ENCODE measurements at places on chromosomes 16 and 17.
A peak's percentile ranks its signal among the peaks of the same experiment; 100 is the strongest.

DNA sequence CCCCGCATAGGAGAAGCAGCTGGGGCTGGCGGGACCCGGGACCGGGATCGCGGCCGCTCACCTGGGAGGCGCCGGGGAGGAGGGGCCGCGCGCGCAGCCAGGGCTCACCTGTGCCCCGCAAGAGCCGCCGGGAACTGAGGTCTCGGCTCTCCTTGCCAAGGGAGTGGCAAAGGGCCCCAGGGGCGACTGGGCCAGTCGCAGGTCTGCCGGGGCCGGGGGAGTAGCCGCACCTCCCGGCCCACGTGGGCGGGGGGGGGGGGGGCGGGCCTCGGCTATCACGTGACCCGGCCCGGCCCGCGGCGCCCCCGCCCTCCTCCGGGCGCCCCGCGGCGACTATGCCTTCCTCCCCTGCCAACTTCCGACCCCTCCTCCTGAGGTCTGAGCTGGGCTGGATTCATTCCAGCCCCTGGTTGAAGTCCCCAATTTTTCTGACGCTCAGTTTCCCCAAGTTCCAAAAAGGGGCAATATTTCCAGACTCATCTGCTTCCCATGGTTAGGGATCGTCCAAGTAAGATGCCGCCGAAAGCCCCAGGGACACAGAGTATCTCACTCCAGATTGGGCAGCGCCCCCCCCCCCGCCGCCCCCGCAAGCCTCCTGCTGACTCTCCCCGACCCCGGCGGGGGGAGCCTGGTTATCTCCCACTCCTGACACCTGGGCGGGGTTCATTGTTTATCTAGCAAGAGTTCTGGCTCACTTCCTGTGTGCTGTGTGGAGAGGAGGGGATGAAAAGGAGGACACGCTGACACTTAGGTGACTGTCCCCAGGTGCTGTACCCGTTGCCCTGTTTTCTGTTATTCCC is at the start of gene TMC6:
Gene TMC6, minus strand, starts transcription at position 205 of the 800 bp plus-strand sequence. CDS start 1,923 bp downstream, outside the sequence.
- peak; percentile 77 for DNase-seq

DNA sequence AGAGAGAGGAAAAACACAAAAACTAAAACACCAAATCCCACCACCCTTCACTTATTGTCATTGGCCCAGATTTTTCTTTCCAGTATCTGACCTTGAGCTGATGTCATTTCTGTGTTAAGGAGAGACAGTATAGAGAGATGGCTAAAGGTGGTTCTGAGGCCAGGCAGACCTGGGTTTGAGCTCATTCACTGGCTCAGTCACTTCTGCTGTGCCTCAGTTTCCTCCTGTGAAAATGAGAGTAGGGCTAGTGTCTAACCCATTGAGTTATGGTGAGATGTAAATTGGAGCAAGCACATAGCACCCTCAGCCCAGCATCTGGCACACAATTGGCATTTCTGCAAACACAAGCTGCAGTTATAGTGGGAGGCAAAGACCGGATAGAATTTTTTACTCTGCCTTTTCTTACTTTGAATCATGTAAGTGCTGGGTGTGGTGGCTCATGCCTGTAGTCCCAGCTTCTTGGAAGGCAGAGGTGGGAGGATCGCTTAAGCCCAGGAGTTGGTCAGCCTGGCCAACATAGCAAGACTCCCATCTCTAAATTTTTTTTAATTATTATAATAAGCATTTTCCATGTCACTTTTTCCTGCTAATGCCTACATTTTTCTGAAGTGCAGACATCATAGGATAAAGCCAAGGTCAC is 6.4 kb upstream of the KIFC3 start:
- no peak for DNase-seq

DNA sequence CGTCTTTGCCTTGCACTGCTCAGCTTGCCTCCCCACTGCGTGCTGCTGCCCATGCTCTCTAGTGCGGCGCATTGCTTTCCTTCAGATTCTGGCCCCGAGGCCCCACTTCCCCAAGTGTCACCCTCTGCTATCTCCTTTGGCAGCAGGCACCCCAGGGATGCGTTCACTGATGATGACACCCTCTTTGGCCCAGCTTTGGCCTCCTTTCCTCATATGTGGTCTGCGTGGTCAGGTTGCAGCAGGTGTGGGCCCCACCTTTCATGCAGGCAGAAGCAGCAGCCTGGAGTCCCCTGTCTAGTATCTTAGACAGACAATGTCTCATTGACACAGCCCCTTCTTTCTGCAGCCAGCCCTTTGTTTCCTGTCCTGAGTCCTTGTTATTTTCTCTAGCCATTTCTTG is 4.8 kb upstream of the CCL3 start:
- DNase-seq = no peak

DNA sequence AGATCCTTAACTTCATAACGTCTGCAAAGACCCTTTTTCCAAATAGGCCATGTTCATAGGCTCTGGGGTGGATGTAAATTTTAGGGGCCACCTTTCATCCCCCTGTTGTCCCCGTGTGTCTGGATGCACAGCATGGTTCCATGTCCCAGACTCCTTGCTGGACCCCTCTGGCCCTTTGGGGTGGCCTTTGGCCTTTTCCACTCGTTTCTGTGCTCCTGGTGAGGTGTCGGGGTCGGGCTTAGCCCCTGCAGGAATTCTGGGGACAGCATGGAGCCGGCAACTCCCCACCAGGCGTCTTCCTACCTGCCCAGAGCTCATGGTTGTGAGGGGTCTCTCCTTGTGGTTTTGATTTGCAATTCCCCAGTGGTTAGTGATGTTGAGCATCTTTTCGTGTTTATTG is 183.5 kb downstream of the SEC14L1 start:
- no peak for DNase-seq

- no peak for DNase-seq
These were observed 390 bp downstream of the MNT start for GRCh38 chr17:2400474-2400866.

DNA sequence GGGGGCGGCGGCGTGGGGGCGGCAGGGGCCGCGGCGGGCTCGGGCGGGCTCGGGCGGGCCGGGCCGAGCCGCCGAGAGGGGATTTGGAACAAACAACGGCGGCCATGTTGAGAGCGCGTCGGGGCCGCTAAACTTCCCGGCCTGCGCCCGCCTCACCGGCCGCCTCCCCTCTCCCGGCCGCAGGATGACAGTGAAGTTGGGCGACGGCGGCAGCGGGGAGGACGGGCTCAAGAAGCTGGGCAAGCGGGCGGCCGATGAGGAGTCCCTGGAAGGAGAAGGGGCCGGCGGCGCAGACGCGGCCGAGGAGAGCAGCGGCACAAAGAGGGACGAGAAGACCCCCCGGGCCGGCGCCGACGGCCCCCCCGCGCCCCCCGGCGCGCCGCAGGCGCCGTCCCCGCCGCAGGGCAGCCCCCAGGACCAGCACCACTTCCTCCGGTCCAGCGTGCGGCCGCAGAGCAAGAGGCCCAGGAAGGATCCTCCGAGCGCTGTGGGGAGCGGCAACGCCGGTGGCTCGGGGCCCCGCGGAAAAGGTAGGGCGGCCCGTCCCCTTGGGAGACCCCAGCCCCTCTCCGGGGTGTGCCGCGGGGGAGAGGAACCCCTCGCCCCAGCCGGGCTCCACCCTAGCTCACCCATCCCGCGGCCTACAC is 2.4 kb downstream of the CRAMP1 start:
- DNase-seq = no peak

- DNase-seq = no peak
These were observed 582.6 kb upstream of the CDH5 start for GRCh38 chr16:65783709-65784474.

DNA sequence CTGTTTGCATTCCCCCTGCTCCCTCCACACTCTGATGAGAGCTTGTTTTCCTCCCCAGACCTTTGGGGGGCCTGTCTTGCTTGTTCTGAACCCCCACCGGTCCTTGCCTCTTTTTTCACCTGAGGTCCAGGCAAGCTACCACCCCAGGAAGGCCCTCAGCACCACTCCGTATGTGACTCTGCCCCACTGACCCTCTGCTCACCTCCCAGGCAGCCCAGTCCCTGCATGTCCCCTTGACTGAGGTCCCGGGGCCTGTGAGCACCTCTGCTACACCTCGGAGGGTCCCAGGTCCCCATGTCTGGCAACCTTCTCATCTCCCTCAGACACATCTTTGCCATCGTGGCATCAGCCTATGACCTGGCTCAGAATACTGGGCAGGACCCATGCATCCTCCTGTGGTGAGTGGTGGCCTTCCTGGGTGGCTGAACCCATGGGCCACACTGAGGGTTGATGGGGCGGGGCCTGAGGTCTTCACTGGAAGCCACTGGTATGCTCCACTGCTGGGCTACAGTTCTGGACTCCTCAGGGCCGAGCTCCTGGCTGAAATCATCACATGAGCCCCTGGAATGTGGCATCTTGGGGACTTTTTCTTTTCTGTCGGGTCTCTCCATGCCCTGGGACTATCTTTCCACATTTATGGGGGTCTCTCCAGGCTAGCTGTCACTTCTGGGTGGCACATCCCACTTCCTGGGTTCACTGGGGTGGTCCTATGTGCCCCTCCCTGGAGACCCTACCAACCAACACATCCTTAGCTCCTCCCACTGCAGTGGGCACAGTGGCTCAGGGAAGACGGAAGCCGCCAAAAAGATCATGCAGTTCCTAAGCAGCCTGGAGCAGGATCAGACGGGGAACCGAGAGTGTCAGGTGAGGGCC is 3.5 kb downstream of the MYO15B start:
- DNase-seq = no peak

DNA sequence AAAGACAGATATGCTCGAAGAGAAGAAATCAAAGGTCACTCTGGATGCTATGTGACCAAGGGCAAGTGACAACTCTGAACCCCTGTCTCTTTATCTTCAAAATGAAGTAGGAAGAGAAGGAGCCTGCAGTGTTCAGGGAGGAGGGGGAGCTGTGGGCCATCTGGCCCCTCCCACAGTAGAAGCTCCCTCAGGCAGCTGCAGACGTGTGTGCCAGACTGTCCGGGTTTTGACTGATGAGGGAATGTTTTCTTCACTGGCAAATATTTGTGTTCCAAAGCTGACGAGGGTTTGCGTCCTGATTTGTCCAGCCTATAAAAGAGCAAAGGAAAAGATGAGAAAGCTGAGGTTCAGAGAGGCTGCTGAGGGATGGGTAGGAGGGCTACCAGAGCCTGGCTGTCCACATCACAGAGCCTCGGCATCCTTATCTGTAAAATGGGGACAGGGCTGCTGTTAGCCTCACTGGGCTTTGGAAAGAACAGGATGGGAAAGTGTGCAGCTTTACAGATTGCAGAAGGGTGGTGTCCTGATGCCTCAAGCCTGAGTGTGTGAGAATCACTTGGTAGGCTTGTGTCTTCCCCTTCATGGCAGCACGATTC is 1.8 kb upstream of the GINS2 start:
- no peak for DNase-seq

- no peak for DNase-seq
These were observed 263.4 kb downstream of the BCAS3 start for GRCh38 chr17:60941028-60941427.

DNA sequence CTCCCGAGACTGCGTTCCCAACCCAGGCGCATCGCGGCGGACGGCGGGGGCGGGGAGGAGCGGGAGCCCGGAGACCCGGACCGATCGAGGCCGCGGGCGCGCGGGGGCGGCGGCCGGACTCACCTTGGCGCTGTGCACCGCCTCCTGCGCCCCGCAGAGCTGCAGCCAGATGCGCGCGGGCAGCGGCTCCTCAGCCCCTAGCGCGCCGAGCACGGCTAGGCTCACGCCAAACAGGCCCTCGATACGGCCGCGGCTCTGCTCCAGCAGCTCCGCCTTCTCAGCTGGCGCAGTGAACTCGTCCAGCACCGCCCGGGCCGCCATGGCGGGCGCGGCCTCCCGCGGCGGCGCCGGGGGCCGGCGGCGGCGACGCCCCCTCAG is 339 bp downstream of the N4BP1 start:
- DNase-seq = no peak

- DNase-seq = no peak
These were observed 197.2 kb downstream of the RGS9 start for GRCh38 chr17:65334406-65334805.

GRCh38 chr17:6096201-6097004 is 26.2 kb downstream of the WSCD1 start:
- DNase-seq = no peak

- no peak for DNase-seq
These were observed 20.7 kb upstream of the NAGS start for GRCh38 chr17:43983515-43984411.

- no peak for DNase-seq
These were observed 80.0 kb upstream of the CDH5 start for GRCh38 chr16:66286527-66286926.

DNA sequence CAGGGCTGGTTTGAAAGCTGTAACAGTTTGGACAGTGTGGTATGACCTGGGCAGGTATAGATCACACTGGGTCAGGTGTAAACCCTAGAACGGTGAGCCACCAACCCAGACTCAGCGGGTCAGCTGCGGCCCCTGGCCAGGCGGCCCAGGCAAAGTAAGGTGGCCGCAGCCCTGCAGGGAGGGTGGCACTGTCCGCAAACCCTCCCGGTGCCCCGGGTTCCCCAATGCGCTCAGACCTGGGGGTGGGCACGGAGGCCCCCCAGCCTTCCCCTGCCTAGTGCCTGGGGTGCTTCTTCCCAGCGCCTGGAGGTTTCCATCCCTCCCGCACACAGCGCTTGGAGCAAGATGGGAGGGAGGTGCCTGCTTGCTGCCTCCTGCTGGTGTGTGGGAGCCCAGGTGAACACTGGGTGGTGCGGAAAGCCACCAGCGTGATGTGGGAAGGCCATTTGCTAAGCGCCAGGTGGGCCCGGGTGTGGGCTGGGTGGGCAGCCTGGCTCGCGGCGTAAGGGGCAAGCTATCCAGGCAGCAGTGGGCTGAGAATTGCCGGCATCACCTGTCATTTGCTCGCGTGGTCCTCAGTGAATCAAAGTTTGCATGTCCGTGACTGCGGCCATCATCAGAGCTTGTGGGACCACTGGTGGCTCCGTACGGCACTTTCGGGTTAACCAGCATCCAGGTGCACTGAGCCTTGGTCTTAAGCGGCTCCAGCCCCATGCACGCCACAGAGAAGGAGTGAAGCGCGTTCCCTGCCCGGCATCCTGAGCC is 47.3 kb upstream of the GNG13 start:
- DNase-seq = no peak

DNA sequence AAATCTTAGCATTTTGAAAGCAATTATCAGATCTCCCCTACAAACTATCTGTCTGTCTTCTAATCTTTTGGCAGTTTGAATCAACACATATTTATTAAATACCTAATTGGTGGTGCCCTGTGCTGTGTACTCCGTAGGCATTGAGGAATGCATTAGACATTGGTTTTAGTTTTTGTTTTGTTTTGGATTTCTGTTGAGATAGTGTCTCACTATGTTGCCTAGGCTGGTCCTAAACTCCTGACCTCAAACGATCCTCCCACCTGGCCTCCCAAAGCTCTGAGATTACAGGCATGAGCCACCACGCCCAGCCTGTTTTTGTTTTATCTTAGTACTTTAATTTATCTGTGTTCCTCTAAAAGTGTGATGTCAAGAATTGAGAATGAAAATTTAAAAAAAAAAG is 124.8 kb upstream of the RBL2 start:
- DNase-seq = no peak

- no peak for DNase-seq
These were observed 33.7 kb downstream of the IQCK start for GRCh38 chr16:19751478-19752385.
